ENCODE measurements at places on chromosomes 6 and 20.

GRCh38 chr6:35519313-35520015, 6.8 kb upstream of the TULP1 start:
- no peak for DNase-seq

DNA sequence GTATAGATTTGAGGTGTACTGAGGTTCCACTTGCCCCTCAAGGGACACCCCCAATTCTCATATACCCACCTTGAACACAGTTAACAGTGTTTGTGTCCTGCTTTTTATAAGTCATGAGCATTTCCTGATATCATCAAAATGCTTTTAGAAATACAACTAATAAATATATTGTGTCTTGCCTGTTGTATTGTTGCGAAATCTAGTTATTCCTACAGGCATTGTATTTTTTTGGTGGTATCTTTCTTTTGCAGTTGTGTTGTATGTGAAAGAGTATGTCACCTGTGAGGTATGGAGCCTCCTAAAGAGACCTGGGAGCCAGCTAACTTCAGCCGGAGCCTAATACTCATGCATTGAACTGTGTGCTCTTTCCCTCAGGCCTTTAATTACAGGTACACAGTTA, 40.7 kb downstream of the CDYL start:
- no peak for DNase-seq

GRCh38 chr6:32816746-32817204, at the start of gene HLA-DOB:
Gene HLA-DOB (minus strand): TSS chr6:32817002. CDS start chr6:32816951, 51 bp downstream.
- DNase-seq, result no peak

DNA sequence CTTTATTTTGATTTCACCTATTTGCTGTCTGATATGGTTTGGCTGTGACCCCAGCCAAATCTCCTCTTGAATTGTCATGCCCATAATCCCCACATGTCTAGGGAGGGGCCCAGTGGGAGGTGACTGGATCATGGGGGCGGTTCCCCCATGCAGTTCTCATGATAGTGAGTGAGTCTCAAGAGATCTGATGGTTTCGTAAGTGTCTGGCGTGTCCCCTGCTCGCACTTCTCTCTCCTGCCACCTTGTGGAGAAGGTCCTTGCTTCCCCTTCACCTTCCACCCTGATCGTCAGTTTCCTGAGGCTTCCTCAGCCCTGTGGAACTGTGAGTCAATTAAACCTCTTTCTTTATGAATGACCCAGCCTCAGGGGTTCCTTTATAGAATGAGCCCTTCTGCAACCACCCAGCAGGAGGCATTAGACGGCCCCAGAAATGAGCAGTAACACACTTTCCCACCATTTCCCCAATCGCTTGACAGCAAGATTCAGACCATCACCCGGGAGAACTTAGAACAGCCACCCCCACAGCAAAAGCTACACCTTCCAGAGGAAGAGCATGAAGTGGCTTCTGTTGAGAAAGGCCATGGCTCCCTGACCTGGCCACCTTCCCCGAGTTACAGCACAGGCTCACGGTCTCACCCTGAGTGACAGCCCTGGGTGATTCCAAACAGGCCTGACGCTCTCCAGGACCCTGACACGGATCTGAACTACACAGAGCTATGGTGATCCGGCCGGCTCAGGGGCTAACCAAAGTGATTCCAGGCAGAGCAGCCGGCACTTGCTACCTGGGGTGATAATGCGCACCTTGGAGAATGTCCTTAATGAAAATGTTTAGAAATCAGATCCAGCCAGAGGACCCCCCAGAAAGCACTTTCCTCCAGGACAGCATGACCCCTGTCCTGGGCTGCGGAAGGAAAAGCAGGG, 131.2 kb upstream of the CDH4 start:
- DNase-seq, result peak; percentile 33

All from stimulated activated CD4-positive, alpha-beta T cell treated with anti-CD3 and anti-CD28 coated beads, Interleukin-4, amount 100 ng/mL, for 24 hours (primary cell).